ENCODE measurements at places on chromosomes 2 and 18.

GRCh38 chr2:25817630-25818029 lies 60.7 kb downstream of the ASXL2 start:
- peak; percentile 49 for DNase-seq

- no peak for DNase-seq
Measured at GRCh38 chr18:38305961-38306360, 740.4 kb upstream of the CELF4 start.

GRCh38 chr18:4096486-4096885 lies 358.6 kb downstream of the DLGAP1 start:
- DNase-seq, result no peak

DNA sequence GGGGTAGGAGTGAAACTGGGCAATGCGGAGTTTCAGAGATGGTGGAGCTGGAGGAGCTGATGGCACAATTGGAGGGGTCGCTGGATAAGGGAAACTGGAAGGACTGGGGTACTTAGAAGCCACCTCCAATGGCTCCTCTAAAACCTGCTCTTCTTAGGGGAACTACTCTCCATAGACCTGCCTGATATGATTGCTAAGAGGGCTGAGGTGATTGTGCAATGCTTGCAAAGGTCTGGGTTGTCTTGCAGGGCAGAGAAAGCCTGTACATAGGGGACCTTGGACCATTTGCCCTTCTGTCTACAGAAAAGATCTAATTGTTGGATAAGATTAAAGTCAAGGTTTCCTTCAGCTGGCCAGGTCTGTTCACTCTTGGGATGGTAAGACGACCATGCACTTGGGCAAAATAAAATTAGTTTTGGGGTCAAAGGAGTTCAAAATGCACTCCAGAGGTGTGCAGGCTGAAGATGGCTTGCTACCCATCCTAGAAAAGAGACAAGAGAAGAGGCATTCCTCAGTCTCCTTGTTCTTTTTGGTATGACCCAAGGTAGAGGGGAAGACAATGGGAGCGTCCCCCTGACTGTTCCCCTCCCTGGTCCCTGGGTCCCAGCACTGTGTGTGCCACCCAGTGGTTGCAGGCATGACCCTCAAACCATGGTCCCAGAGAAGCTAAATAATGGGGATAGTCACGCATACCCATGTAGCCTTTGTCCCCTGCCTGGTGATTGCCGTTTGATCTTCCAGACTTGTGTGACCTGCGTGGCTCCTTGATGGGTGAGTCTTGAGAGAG lies 41.1 kb downstream of the STK17B start:
- DNase-seq, result no peak

DNA sequence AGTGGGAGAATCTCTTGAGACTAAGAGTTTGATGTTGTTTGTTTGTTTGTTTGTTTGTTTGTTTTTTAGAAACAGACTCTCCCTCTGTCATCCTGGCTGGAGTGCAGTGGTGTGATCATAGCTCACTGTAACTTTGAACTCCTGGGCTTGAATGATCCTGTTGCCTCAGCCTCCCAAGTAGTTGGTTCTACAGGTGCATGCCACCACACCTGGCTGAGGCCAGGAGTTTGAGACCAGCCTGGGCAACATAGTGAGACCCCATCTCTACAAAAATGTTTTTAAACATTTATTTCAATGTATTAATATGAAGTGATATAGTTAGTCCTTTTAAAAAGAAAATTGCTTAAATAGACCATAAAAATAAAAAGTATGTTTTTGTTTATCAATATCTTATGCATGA lies 35.6 kb downstream of the MAP3K19 start:
- no peak for DNase-seq

GRCh38 chr2:159684796-159685195 lies 27.5 kb upstream of the MARCHF7 start:
- DNase-seq, result no peak

DNA sequence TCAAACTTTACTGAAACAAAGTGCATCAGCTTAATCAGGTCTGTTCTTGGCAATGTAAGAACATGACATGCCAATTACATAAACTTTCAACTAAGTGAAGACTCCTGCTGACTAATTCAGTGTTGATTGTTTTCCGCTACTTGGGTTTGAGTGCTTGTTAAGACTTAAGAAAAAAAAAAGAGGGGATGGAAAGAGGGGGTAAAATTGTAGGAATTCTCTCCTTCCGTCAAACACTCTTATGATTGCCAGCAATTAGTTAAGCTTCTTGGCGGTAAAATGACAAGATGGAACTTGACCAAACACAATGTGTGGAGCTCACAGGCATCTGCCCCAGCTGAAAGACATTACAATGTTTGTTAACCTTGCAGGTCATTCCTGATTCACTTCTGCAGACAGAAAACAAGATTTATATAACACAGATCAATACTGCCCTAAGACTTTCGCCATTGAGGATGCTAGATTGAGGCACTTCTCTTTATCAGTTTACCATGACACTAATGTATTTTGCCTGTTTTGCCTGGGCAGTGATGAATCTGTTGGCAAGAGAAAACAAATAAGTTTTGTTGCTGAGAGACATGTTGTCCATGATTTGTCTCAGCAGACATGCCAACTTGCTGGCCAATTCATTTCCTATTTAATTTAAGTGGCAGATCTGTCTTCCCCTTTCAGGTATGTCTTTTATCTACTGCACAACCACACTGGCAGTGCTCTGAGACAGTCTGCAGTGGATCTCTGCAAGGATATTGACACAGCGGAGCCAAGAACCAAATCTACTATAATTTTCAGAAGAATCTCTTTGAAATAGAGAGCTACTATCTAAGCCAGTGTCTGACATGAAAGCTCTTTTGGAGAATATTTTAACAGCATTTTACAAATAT lies 410.0 kb upstream of the KCNH7 start:
- no peak for DNase-seq

DNA sequence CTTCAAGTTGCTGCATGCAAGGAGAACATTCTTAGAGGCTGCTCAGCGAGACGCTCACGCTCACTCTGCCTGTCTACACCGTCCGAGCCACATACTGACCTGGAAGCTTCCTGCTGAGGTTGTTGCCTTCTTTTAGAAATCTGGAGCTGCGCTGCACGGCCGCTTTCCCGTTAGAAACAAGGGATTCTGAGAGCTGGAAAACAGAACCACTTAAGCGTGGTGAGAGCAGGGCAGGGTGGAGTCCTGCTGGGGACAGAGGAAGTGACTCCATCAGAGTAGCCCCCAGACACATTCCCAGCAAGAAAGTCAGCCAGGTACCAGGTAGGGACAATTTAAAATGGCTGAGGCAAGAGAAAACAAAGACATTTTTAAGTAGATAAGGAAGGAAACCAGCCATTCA lies 135.2 kb downstream of the LAMA1 start:
- DNase-seq, result no peak

GRCh38 chr2:98809878-98810587 lies 79.1 kb upstream of the MGAT4A start:
- DNase-seq, result no peak

- DNase-seq, result no peak
Measured at GRCh38 chr18:48548011-48548771, 9.4 kb downstream of the CTIF start.

GRCh38 chr2:133768658-133769435 lies 200.6 kb upstream of the NCKAP5 start:
- no peak for DNase-seq

DNA sequence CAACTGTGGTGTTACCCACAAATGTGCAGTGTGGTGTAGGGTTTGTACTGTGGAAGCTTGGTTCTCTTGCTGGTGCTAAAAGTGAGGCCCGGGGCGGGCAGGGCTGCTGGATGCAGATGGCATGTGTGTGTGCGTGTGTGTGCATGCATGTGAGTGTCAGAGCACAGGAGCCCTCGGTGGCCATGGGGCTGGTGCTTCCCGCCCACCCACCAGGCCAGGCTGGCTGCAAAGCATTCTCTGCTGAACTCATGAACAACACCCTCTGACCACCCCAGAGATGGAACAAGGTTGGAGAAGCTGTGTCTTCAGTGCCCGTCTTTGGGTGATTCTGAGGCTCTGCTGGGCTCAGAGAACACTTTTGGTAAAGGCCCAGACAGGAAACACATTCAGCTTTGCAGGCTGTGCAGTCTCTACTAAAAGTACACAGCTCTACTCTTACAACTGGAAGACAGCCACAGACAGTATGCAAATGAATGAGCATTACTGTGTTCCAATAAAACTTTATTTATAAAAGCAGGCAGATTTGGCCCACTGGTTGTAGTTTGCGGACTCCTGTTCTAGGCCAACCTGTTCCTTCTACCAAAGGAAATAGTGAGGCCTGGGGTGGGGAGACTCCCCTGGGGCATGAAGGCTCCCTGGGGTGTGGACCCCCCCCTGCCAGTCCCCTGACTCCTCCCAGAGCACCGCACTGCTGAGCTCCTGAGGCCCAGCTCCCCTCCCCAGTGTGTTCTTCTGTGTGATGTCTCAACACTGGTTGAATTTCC lies 225.3 kb upstream of the HDAC4 start:
- no peak for DNase-seq

DNA sequence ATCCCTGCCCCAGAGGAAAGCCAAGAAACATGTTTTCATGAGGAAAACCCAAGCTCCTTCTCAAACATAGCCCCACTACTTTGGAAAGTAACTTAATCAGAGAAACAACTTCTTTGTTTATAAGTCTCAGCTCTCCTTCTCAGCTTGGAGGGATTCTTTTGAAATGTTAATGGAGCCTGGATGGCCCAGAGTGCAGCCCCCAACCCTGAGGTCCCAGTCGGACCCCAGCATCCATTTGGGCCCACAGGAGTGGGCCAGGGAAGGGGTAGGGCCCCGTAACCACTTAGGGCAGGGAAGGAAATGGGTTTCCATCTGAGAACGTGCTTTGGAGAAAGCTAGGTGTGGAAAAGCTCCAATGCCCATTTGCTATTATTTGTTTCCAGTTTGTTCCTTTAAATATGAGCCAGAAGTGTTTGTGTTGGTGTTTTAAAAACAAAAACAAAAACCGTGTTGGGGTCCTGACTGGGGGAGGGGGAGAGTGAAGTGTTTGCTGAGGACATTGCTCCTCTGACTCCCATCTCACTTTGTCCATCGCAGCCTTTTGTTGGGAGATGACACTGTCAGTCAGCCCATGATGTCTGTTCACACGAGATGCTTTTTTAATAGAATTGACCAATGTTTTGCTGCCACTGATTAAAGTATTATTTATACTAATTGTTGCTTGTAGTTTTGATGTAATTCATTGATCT lies 1.6 kb upstream of the HOXD3 start:
- DNase-seq, result no peak

Measured in stimulated activated naive CD8-positive, alpha-beta T cell treated with anti-CD3 and anti-CD28 coated beads, Interleukin-15, amount 100 ng/mL, for 72 hours (primary cell).